Right renal cortex interstitium (tissue), 3 donors: ENCODE measurements at places on chromosomes 11 and 22. TPM values are rescaled to one million over a fixed set of nuclear protein-coding genes. Genes with fewer than 3 reads are reported as not detected.

- no peak for DNase-seq
These were observed 60.2 kb downstream of the PDE2A start for GRCh38 chr11:72613977-72614376.

GRCh38 chr11:12159351-12160099 is 49.1 kb downstream of the MICAL2 start:
- no peak for DNase-seq

- DNase-seq: no peak
These were observed 87.3 kb downstream of the KCNQ1 start for GRCh38 chr11:2531987-2532703.

EFCAB6 gene
- 5.6 TPM for polyA plus RNA-seq

GRCh38 chr11:104442321-104442720 is 278.4 kb upstream of the PDGFD start:
- DNase-seq: no peak
